Jurkat, Clone E6-1 (cell line): ENCODE measurements at places on chromosomes 4 and X.

DNA sequence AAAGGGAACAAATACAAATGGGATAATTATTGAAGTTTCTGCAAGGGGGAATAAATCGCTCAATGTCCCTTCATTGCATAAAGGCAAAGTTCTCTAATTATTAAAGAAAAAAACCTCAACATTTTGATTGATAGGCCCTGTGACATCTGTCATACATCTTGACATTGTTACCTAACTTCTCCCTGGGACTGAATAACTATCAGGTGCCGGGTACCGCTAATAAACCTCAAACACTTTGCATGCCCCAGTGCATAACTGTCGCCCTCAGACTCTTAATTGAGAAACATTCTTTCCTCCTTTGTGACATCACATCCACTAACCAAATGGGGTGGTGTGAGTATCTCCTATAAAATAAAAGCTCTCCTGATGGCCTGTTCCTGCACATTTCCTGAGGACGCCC lies at the start of gene ADAM29:
Gene ADAM29, plus strand, starts transcription at position 301 of the 400 bp plus-strand sequence. CDS start 57,168 bp downstream, outside the sequence.
- DNase-seq: no peak

DNA sequence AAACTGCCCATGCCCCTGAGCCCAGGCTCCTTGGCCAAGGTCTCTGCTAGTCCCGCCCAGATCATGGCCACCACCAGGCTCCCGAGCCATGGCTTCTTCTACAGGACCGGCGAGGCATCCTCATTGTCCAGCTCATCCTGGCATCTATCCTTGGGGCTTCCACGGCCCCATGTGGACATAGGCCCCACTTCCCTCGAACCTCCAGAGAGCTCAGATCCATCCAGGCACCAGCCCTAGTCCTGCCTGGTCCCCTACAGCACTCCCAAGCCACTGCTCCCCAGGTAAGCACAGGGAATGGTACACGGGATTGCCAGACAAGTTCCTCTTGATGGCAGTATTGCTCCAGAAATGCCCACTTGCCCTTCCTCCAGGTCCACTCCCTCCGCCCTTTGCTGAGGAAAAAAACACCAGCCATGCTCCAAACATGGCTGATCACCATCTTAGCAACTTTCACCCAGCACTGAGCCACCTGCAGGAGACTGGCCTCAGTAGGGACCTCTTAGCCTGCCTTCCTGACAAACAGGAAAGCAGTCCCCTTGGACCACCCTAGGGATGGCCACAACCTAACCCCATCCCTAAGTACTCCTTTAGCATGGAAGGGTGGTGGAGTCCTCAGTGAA lies 272.1 kb upstream of the AGTR2 start:
- DNase-seq: no peak

- no peak for DNase-seq
Measured at GRCh38 chr4:159269116-159269515, 166.2 kb downstream of the RAPGEF2 start.

DNA sequence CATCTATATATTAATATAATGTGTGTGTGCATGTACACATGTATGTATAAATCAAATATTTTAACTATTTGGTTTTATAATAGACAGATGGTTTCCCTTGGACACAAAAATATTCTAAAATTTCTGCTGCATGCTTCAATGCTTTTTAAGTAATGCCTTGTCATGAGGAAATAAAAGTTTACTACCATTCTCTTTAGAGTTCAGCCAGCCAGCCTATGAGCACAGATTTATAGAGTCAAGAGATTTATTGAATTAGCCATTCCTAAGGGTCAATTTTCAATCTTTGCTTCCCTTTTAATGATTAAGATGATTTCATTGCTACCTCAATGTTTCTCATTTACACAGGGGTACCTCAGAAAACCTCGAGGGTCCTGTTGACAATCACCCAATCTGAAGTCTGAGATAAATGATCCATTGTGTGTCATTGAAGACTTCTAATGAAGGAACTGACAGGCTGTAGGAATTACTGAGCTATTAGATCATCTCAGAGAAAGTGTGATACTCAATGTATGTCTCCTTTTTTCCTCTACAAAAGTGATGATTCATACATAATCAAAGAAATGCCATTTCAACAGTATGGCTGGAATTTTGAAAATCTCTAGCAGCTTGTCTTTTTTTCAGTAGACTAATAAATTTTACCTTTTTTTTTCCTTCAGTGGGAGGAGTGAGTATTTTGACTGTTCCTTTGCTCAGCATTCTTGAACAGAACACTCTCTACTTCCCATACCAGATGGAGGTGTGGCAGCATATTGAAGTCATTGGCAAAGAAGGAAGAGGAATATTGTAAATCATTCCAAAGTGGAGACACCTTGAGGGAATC lies 222.6 kb upstream of the PCDH18 start:
- DNase-seq: no peak

GRCh38 chrX:20313899-20314298 lies 47.2 kb upstream of the RPS6KA3 start:
- DNase-seq: peak; percentile 33

GRCh38 chr4:128697323-128697722 lies 112.2 kb upstream of the JADE1 start:
- DNase-seq: no peak

- DNase-seq: no peak
Measured at GRCh38 chr4:89356086-89356485, 48.5 kb upstream of the GPRIN3 start.

DNA sequence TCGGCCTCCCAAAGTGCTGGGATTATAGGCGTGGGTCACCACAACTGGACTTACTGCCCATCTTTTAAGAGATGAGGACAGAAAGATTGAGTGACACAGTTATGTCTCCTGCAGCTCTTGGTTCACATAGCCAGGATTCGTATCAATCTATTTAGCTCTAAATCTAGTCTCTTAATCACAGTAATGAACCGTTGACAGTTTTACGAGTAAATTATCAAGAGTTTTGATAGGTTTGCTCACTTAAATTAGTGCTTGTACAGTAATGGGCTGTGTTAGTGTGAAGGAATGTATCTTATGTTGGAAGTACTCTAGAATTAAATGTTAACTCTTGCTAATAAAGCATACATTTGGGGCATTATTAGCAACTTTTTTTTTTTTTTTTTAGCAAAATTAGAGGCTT lies 105.7 kb downstream of the PTTG2 start:
- DNase-seq: no peak

- DNase-seq: no peak
Measured at GRCh38 chrX:19017271-19017670, 33.4 kb upstream of the PHKA2 start.

DNA sequence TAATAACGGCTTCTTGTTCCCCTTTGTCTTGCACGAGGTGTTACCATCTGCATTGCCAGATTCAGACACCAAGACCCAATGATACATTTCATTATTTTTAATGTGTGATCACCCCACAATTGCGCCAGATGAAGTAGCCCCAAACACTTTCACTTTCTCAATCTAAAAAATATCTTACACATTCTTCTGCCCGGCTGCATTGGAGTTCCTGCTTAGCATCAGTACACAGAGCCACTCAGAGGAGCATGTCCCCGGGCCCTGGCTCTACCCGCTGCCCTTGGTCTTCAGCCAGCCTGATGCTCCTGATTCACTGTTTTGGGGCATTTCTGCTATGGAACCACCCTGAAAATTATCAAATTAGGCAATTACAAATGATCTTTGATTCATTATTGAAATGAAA lies 66.0 kb upstream of the TENM3 start:
- DNase-seq: no peak

- no peak for DNase-seq
Measured at GRCh38 chr4:71411981-71412380, 73.2 kb downstream of the SLC4A4 start.

DNA sequence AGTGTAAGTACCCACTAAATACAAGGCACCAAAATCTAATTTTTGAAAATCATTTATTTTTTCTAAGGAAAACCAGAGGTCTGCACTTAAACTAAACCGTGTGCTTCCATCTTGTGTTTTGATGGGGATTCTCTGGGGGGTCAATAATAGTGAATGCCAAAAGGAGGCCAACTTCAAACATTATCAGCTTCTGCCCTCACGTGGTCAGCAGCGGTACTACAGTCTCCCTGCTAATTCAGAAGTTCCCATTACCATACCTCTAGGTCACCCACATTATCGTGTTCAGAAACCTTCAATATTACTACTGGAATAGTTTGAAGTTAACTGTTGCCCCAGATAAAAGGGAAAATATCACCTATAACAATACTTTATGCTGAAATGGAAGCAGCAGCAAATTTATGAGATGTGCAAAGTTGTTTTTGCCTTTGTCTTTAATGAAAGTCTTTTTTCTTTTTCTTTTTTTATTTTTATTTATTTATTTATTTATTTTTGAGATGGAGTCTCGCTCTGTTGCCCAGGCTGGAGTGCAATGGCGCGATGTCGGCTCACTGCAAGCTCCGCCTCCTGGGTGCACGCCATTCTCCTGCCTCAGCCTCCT lies 17.3 kb downstream of the CTPS2 start:
- peak; percentile 12 for DNase-seq

GRCh38 chr4:176274441-176274840 lies 5.4 kb upstream of the ASB5 start:
- DNase-seq: no peak

GRCh38 chr4:89221167-89221867 lies 86.3 kb downstream of the GPRIN3 start:
- DNase-seq: no peak

DNA sequence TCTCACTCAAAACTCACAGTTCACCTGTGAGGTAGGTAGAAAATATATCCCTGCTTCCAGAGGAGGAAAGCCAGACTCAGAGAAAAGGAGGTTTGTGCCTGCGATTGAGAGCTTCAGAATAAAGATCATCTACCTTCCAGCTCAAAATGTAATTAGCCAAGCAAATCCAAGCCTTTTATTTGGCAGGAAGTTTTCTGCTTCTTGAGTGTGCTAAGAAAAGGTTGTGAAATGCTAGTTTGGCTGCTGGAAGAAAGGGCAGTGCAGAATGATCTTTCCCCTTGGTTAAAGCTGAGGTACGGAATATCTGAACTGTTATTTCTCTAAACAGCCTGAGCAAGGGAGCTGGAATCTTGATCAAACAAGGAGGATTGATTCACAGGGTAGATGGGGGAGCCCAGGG lies 59.7 kb upstream of the VCX3B start:
- no peak for DNase-seq

- DNase-seq: no peak
Measured at GRCh38 chrX:49773993-49774392, 55.1 kb upstream of the PAGE4 start.

DNA sequence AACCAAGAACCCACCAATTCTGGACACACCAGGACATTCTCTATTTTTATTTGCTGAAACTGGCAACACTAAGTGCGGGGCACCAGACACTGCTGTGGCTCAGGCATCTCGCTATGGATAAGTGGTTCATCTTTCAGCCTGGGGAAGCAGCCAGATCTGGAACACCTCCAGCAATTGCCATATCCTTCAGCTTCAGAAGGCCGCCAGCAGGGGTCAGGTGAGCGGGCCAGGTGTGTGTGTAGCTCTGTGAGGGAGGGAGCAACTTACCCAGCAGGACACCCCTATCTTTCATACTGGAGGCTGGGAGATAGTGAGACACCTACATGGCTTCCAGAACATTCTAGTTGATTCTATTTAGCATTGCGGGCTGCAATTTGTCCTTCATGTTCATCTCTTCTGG lies 57.0 kb upstream of the GBA3 start:
- DNase-seq: no peak

DNA sequence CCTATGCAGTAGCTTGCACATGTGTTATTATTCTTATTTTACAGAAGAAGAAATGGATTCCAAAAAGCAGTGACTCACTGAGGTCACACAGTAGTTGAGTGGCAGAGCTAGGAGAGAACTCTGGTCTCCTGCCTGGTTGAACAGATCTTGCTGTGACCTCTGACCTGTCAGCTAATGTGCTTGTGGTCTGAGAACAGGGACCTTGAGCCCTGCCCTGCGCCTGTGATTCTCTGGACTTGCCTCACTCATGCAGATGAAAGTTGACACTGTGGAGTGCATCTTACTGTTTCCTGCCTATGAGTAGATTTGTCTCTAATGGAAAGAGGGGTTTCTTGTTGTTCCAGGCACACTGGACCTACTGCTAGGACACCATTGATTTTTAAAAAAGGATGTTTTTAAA lies 32.3 kb downstream of the ETNPPL start:
- no peak for DNase-seq

- peak; percentile 78 for DNase-seq
Measured at GRCh38 chr4:185142912-185143600, at the start of gene SLC25A4. Gene SLC25A4, plus strand, starts transcription at chr4:185143266. Its CDS starts 107 bp downstream, at chr4:185143373.

DNA sequence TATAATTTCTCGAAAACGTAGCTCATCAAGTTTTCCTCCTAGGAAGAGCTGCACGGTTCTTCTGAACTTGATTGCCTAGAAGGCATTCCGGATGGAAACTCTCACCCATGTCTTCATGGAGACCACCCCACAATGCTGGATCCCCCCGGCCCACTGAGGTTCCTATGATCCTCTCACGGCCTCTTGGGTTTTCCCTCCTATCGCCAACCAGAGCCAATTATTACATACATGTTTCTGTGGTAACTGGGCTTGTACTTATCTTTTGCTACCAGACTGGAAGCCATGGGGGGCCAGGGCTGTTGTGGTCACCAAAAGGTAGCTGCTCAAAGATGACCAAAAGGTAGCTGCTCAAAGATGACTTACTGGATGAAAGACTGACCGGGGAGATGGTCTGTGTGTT lies 131.5 kb downstream of the AFAP1 start:
- DNase-seq: no peak

DNA sequence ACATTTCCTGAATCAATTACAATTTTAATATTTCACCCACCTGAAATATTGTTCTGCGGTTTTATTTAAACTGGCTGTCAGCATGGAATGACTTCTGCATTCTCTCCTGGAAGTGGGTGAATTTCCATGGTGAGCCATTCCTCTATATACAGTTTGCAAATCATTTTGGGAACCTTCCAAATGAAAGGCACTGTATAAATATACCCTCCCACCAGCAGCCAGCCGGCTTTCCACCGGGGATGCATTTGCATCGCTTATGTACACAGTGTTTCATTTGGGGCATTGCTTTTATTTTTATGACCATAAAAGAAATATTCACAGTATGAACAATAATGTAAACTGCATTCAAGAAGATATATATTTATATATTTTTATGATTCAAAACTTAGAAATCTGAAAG lies 4.7 kb upstream of the IL1RAPL1 start:
- no peak for DNase-seq
